ENCODE measurements at places on chromosomes 2 and 18.

DNA sequence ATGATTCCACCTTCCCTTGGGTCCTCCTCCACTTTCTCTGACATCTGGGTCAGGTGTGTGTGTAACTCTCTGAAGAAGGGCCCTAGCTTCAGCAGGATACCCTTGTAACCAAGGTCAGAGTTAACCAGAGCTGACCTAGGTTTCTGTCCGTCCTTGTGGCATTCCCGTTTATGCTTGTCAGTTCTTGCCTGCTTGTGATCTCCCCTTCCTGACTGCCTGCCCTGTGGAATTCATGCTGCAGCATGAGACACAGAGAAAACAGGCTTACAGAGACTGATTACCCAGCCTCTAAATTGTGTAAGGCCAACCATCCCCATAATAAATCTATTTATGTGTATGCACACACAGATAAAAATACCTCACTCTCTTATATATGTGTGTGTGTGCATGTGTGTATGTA lies 22.8 kb downstream of the NXPH2 start:
- no peak for DNase-seq

DNA sequence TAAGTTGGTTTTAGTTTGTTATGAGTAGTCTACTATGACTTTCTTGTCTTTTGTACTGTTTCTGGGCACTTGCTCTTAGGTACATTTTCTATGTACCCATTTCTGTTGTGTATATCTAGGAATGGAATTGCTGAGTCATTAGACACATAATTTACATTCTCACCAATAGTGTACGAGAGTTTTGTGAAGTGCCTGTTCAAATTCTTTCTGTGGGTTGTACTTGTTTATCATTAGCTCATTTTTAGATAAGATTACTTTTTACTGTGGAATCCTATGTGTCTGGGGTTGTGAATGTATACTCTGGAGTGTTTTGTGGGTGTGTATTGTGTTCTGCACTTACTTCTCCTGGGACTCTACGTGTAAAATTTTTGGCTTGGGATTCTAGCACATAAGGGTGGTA lies 36.6 kb upstream of the CD28 start:
- no peak for DNase-seq

- no peak for DNase-seq
Measured at GRCh38 chr18:12155996-12156395, 62.4 kb downstream of the ANKRD62 start.

DNA sequence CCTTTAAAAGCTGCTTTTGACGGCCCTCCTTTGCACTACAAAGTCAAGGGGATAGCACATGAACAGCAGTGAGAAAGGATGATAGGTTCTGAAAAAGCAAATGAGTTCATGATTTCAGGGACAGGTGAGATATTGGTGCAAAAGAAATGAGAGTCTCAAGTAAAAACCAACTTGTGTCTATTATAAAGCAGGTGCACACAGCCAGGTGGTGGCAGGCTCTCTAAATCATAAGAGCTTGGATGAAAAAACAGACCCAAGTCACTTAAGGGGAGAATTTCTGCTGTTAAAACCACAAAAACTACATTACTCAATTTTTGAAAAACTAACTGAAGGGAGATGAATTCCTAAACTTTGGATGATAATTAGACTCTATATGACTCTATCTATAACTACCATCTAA lies 201.5 kb downstream of the SP3 start:
- DNase-seq, result no peak

GRCh38 chr2:45577441-45577840 lies 33.6 kb downstream of the SRBD1 start:
- DNase-seq, result no peak

DNA sequence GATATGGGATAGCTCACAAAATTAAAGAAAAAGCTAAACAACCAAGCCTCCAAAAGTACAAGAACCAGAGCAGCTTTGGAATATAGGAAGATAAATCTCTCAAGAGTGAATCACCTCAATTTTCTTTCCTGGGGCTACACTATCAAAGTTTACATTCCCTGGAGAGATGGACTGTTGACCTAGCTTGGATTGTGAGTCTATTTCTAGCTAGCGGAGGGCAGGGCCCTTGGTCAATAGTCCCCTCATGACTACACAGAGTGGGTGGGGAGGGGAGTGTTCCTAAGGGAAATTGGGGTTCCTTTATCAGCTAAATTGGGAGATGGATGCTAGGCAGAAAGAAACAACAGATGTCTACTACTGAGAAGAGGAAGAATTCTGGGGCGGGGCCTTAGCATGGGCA lies 29.9 kb upstream of the EIF2AK3 start:
- DNase-seq, result no peak

DNA sequence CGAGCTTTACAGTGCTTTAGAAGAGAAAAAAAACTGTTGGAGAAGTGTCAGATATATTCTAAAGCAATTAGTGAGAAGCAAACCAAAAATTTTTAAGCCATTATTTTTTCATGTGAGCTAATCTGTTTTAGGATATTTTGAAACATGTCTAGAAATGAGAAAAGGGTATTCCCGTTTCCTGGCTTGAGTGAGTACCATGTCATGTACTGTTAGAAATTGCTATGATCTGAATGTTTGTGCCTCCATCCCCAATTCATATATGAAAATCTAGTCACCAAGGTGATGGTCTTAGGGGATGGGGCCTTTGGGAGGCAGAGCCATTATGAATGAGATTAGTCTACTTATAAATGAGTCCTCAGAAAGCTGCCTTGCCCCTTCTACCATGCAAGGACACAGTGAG lies 493.3 kb upstream of the GCFC2 start:
- no peak for DNase-seq

DNA sequence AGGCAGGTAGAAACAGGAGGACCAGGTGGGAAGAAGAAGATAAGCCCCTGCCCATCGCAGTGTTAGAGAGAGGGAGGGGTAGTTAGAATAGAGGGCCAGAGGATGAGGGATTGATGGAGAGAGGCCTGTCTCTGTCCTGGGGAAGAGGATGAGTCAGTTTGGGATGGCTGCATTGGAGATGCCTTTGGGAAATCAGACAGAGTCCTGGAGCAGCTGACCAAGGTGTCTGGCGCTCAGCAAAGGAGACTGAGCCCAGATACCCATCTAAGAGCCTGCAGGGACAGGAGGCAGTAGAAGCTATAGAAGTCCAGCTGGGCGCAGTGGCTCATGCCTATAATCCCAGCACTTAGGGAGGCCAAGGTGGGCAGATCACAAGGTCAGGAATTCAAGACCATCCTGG lies 177.8 kb upstream of the HAAO start:
- no peak for DNase-seq
